NCI-H1092 (cell line): ENCODE measurements at places on chromosomes 6 and 20.

- no peak for DNase-seq
These were observed 269.8 kb downstream of the CDH4 start for GRCh38 chr20:61521687-61522420.

DNA sequence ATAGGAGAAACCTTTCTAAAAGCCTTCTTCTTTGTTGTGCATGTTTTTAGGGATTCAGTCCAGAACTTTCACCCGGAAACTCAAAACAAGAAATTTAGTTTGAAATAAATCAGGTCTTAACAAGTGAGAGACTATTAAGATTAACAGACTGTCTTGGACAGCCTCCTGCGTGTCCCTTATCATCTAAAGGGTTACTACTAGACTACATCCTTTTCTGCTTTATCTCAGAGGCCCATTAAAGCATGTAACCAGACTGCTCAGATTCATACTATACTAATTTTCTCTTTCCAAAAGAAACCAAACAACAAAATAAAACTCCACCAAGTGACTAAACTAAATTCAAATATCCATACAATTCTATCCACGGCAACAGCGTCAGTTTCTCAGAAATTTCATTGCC, 173.8 kb downstream of the GMPR start:
- no peak for DNase-seq

- DNase-seq: no peak
These were observed 5.4 kb upstream of the PRDM1 start for GRCh38 chr6:106080763-106081095.

- DNase-seq: no peak
These were observed 257.8 kb upstream of the KCNQ5 start for GRCh38 chr6:72363844-72364740.

DNA sequence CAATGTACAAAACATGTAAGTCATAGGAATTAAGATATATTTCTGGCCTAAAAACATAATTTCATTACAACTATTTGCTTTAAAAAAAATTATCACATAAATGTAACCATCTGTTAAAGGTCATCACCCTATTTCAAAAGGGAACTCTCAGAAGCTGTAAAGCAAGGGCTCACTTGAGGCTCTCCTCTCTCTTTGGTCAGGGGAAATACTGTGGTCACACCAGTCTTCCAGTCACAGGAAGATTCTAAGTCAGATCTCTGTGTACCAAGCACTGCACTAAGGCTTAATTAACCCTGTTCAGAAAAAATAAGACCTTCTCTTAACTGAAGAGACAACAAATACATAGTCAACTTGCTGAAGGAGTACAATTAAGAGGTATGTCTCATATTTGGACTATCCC, 75.6 kb downstream of the MMS22L start:
- DNase-seq: no peak

GRCh38 chr6:152529369-152529768, 107.8 kb downstream of the SYNE1 start:
- DNase-seq: no peak

DNA sequence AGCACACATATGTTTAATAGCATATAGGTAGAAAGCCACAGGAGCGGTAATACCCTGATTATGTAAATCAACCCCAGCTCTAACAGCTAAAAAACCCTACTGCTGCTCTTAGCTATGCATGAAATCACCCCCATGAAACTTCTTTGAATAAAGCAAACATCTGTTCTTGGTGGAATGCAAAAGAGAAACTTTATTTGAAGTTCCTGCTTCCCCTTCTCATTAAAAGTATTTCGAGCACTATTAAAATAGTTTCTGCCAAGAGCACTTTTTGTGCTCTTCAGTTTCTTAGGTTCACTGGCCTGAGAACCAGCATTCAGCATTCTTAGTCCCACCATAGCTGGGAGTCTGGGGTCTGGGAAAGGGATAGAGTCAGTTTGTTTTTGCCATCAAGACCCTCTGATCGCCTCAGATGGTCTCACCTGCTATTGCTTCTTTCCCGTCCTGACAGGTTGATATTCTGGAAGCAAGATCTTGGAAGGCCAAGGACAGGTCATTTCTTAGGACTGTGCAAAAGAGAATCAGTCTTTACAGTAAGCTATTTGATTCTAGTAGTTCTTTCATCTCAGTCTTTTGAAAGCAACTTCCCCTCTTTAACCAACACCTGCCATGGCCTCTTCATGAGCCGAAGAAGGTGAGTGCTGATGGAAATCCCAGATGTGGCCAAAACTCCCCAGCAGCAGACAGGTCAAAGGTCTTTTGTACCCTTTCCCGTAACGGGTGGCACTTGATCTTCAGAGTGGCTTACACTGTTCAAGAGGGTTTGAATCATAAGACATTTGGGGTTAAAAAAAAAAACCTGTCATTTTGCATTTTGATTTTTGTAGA, 76.5 kb upstream of the TMEM170B start:
- DNase-seq: no peak

- no peak for DNase-seq
These were observed 98.4 kb upstream of the KCNG1 start for GRCh38 chr20:51121272-51121671.

DNA sequence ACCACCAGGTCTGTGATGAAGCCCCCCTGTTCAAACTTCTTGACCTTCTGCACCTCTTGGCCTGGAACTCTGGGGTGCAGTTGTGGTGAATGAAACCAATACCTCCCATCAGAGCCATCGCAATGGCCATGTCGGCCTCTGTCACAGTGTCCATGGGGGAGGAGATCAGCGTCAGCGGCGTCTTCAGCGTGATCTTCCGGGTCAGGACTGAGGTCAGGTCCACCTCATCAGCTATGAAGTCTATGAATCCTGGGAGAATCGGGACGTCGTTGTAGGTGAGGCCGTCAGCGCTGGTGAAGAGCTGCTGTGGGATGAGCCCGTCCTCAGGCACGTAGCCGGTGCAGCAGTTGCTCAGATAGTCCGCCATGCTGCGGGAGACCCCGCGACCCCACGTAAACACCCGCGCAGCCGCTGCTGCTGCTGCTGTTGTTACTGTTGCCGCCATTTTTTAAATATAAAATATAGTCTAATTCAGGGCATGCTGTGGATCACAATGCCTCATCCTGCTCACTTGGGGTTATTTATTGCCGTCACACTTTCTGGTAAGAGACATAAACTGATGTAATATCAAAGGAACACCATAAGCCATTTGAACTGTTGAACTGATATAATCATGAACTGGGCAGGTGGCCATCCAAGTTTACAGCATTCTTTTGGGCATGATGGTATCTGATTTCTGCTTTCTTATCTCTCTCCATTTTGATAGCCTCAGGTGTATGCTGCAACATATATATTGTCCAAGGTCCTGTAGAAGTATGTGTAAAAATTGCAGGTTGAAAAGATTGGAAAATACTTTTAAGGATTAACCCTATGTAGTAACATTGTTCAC, 18.7 kb upstream of the RNF144B start:
- no peak for DNase-seq

- peak; percentile 95 for DNase-seq
These were observed 92.0 kb upstream of the PAX1 start for GRCh38 chr20:21613512-21613911.

DNA sequence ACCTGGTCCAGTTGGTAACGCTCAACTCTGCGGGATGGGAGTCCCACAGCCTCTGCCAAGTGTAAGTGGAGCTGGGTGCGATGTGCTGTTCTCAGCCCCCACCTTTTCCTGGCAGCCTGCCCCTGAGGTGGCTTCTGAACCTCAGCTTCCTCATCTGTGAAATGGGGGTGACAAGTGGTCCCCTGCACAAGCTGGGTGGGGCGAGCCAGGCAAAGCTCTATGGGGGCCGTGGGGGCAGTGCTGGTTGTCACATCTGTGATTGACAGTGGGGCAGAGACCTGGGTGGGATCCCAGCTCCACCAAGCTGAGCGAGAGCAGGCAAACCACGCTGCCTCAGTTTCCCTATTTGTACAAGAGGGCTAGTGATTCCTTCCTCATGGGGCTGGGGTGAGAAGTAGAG, 162.6 kb downstream of the SYCP2 start:
- no peak for DNase-seq

- no peak for DNase-seq
These were observed 80.8 kb upstream of the VSTM2L start for GRCh38 chr20:37822141-37822601.

GRCh38 chr6:125868252-125868651, 77.5 kb downstream of the NCOA7 start:
- DNase-seq: no peak

- no peak for DNase-seq
These were observed 49.0 kb upstream of the OCSTAMP start for GRCh38 chr20:46599227-46599987.

GRCh38 chr6:149190224-149190831, 127.2 kb upstream of the TAB2 start:
- DNase-seq: no peak

GRCh38 chr6:12232821-12233220, 57.3 kb upstream of the EDN1 start:
- DNase-seq: no peak

DNA sequence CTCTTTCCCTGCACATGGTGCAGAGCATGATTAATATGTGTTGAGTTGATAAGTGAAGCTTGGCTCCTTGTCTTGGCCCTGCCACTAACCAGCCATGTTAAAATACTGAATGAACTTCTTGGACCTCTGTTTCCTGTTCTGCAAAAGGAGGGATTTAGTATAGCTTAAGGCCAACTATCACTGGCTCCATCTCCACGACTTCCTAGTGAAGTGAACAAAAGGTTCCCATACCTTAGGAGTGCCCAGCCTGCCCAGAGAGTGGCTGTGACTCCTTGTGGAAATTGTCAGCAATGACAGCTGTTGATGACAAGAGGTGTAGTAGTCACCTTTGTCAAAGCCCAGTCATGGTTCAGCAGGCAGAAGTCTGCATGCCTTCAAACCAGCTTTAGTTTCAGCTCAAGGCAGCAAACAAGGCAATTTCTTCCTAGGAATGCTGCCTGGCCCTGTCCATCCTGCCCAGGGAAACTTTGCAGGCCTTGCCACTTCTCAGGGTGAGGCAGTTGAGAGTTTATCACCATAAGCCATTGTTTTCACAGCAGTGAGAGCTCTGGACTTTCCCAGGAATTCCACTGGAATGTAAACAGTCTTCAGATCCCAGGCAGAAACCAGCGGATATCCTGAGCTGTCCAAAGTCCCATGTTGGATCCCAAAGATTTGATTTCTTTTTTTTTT, 169.7 kb upstream of the TNFAIP3 start:
- DNase-seq: no peak

- DNase-seq: no peak
These were observed 61.8 kb downstream of the BTBD3 start for GRCh38 chr20:11979306-11979990.

DNA sequence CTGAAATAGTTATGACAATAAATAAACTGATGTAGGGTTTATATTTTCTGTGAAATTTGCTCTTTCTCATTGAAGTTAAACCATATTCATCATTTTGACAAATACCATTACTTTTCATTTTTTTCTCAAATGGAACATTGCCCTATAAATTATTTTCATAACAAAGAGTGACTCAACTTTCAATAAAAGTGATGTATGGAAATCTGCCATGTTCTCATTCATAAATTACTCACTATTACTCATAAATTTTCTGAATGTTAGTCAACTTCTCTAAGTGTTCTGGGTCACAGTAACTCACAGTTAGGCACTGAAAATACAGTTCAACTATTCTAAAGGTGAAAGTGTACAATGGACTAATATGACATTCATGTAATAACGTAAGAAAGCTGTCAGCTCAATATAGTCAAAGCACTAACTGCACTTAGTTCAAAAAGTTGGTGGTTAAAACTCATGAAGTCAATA, 19.0 kb upstream of the STX11 start:
- DNase-seq: no peak

GRCh38 chr6:135972150-135972549, 120.6 kb downstream of the PDE7B start:
- DNase-seq: no peak

GRCh38 chr6:28944412-28944865, 20.7 kb upstream of the TRIM27 start:
- DNase-seq: peak; percentile 24

GRCh38 chr6:79719248-79719960, 88.3 kb downstream of the SH3BGRL2 start:
- no peak for DNase-seq

DNA sequence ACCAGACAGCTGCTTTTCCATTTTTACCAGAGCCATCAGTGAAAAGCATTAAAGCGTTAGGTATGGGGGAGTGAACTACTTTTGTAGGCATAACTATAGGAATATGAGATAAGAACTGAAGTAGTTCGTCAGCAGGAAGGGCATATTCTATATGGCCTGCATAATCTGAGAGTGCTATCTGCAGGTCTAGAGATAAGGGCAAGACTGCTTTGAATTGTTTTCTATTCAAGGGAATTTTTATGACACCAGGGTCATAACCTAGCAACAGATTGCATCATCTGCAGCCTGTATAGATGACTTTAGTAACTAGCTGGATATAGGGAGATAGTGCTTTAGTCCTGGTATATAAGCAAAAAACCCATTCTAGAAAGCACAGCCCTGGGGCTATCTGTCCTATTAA, 437.3 kb upstream of the HTR1E start:
- no peak for DNase-seq

DNA sequence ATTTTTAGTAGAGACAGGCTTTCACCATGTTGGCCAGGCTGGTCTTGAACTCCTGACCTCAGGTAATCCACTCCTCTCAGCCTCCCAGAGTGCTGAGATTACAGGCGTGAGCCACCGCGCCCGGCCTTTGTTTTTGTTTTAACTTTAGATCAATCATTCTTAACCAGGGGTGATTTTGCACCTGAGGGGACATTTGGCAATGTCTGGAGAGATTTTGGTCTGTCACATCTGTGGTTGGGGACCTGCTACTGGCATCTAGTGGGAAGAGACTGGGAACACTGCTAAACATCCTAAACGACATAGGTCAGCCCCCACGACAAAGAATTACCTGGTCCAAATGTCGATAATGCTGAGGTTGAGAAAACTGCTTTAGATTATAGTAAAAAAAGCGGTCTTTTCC, 82.3 kb downstream of the C6orf52 start:
- no peak for DNase-seq

DNA sequence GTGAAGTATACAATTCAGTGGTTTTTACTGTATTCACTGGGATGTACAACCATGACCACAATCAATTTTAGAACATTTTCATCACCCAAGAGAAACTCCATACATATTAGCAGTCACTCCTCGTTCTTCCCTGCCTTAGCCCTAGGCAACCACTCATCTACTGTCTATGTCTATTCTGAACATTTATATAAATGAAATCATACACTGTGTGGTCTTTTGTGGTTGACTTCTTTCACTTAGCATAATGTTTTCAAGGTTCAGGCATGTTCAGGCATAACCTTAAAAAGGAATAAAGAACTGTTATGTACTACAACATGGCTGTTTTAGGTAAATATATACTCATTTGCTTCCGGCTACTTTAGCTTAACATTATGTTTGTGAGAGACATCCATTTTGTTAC, 37.3 kb downstream of the BLTP3A start:
- DNase-seq: no peak

- no peak for DNase-seq
These were observed 6.4 kb downstream of the HLA-DPA1 start for GRCh38 chr6:33066917-33067521.

- no peak for DNase-seq
These were observed 88.6 kb upstream of the TMEM181 start for GRCh38 chr6:158471339-158471738.

DNA sequence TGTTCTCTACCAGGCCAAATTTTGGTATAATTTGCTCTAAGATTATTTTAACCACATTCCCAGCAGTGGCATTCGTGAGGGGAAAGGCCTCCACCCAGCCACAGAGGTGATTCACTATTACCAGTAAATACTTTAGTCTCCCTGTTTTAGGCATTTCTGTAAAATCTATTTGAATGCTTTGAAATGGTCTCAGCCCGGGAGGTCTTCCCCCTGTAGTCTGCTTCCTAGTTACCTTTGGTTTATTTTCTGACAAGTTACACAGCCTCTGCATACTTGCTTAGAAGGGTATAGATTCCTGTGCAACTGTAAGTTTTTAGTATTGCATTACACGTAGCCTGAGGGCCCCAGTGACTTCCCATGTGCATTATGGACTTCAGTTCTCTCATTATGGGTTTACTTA, 248.7 kb downstream of the C6orf118 start:
- no peak for DNase-seq
